ENCODE measurements at places on chromosomes 7 and 10. TPM values are rescaled to one million over a fixed set of nuclear protein-coding genes. Genes with fewer than 3 reads are reported as not detected.

DNA sequence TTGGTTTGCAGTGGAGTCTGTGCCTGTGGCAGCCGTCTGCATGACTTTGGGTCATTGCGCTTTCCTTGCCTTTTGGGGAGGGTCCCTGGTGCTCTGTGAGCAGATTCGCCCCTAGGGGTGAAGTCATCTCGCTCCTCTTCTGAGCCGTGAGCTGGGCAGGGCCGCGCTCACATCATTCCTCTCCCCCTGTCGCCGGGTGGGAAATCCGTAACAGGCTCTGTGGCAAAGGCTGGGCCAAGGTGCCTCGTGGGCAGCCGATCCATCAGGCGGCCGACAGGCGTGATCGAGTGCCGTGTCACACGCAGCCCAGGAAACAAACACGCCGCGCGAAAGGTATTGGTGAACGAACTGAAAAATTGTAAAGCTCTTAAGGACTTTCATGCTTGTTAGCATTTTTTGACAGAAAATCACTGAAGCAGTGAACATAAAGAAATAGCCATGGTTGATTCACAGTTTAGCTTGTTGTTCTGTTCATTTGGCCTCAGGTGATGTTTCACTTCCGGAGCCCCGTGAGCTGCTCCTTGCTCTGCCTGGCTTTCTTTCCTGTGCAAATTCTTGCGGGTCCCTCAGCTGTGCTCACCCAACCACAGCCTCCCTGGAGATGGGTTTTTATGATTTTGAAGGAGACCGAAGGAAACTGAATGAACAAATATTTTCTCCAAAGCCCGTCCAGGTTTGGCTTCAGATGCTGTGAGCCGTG lies 122.1 kb downstream of the NKX6-2 start:
- DNase-seq = no peak

GRCh38 chr10:132883391-132883881 lies 58.9 kb downstream of the CFAP46 start:
- no peak for DNase-seq

DNA sequence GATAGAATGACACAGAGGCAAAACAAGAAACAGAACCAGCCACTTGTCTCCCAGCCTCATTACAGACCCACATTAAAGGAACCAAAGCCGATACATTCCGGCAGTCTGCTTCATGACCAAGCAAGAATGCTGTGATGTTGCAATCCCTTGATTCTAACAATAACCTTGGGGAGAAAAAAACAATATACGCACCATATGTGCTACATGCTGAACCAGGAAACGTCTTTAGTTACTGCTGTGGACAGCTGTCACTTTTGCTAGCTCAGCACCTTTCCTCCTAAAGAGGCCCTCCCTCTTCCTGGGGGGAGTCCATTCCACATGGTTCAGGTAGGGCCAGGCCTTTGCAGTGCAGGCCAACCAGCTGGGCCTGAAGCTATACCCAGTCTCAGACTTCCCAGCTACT lies 79.1 kb downstream of the PRTFDC1 start:
- no peak for DNase-seq

DNA sequence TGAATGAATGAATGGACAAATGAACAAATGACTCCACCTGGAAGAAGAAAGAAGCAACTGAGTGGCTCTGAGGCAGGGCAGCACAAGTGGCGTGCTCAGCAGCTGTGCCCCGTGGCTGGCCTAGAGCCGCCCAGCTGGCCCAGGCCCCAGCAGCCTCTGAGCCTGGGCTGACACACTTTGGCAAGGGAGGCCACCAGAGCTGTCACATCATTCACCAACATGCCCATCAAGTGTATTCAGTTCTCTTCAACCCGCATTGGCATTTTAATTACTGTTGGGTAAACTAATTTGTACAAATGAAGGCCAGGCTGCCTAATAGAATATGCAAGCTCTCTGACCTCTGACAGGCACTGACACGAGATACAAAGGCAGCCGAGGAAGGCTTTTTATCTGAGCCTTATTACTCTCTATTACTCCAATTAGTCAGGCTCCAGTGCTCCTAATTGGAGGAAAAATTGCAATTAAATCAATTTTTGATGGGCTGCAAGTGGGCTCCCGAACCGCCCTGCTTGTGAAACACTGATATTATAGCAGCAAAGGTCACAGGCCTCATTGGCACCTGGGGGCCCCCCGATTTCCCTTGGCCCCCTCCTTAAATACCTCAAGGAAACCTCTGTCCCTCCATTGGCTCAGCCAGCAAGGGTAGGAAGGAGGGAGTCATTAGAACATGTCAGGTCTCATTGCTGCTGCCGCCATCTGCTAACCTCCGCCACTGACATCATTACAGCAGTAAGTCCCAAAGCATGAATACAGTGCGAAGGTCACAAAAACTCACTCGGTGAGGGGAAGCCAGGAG lies 41.9 kb downstream of the DPCD start:
- no peak for DNase-seq

The NAT16 gene
- total RNA-seq = not detected

- DNase-seq = no peak
These were observed 57.2 kb upstream of the VIPR2 start for GRCh38 chr7:159201722-159202330.
